ENCODE measurements at places on chromosomes 7 and 10.

DNA sequence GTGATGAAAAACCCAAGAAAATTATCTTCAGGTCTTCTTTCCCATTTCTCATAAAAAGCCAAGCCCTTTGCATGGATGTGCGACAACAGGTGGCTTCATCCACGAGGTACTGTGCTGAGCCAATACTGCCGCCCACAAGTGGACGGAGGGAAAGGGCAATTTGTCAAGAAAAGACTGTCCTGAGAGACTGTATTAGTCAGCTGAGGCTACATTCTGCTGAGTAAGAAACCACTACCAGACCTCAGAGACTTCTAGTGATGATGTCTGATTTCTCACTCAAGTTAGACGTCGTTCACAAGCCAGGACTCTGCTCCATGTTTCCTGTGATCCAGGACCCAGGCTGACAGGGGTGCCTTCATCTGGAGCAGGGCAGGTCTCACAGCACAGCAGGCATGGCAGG lies 171.5 kb upstream of the CDCA7L start:
- DNase-seq, result no peak

DNA sequence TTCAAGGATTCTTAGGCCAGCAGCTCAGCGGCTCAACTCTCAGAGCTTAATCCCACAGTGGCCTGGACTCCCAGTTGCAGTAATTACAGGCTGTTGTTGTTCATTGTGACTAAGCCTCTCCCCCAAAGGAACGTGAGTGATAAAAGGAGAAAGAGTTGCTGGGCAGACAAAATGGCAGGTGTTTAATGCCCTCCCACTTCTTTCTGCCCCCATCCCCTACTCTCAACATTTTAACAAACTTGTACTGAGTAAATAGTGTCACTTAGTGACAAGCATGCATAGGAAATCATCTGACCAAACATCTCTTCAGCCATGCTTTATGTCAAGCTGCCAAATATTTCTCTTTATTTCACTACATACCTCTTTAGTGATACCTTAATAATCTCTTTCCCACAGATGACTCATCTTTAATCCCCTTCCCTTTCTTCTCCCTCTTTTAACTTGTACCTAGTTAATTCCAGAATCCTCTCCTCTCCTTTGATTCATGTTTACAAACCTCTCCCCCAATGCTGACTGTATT lies 12.4 kb upstream of the MTERF1 start:
- DNase-seq, result no peak

GRCh38 chr10:58087896-58088295 lies 179.8 kb downstream of the IPMK start:
- DNase-seq, result no peak

DNA sequence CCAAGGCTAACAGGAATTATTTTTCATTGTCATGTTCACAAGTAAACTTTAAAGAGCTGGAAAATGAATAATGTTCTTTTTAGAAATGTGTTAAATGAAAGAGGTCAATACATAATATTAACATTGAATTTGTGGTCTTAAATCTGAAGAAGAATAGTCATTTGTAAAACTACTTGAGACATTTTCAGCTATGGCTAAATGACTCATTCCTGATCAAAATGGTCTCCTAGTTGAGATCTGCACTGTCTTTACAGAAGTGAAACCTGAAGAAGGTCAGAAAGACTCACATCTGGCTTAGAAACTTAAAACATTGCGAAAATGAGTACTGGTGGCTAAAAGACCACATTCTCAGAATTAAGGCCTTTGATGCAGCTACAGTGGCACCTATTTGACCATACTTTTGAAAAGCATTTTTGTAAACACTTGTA lies 5.9 kb downstream of the PIK3CG start:
- no peak for DNase-seq

DNA sequence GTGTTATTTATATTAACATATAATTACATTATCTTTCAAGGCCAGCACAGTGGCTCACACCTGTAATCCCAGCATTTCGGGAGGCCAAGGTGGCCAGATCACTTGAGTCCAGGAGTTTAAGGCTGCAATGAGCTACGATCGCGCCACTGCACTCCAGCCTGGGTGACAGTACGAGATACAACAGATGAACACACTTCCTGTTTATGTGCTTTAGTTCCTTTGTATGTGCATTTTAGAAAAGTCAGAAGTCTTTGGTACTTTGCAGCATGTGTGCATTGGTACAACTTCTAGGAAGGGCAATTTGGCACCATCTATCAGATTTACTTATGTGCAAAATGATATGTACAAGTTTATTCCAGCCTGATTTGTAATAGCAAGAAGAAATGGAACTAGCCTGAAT lies 13.3 kb downstream of the SLC35G1 start:
- DNase-seq, result no peak

DNA sequence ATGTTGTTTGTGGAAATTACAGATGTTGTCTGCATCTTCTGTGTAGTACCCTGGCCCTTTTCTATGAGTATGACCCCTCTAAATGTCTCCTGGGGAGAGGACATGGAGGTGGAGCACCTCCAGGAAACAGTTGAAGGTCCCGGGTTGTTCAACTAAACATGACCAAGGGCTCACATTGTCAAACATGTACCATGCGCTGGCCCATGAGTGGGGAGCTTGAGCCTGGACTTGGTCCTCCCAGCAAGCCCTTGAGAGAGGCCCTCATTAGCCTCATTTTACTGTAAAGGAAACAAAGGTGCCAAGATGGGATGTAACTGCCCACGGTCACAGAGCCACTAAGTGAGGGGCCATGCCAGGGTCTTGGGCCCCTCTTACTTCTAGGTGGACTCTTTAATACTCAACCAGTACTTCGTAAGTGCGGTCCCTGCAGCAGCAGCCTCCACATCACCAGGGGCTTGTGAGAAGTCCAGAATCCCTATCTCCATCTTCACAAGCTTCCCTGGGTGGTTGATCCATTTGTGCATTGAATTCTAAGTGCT lies 31.2 kb downstream of the C10orf71 start:
- no peak for DNase-seq
